ENCODE measurements at places on chromosomes 1 and 21.

GRCh38 chr1:203152158-203153034, 23.2 kb downstream of the MYBPH start:
- no peak for DNase-seq

DNA sequence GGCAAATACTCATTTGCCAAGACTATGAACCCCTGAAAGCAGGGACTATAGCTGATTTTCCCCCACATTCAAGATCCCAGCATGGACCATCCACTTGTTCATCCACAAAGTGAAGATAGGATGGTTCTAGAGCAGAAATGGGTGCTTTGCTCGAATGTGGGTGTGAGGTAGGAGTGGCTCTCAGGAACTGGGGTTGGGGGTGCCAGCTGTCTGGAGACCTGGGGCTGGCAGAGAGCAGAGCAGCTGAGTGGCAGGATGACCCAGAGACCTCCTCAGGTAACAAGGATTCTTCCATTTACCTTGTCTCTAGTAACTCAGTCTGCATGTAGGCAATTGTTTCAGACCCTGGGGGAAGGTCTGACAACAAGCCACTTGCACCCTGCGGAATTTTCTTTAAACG, 6.0 kb downstream of the S100A9 start:
- no peak for DNase-seq

- no peak for DNase-seq
Observed at GRCh38 chr1:154895798-154896197, 25.7 kb upstream of the KCNN3 start.

- DNase-seq: peak; percentile 20
Observed at GRCh38 chr1:63435161-63435560, 67.7 kb downstream of the ALG6 start.

DNA sequence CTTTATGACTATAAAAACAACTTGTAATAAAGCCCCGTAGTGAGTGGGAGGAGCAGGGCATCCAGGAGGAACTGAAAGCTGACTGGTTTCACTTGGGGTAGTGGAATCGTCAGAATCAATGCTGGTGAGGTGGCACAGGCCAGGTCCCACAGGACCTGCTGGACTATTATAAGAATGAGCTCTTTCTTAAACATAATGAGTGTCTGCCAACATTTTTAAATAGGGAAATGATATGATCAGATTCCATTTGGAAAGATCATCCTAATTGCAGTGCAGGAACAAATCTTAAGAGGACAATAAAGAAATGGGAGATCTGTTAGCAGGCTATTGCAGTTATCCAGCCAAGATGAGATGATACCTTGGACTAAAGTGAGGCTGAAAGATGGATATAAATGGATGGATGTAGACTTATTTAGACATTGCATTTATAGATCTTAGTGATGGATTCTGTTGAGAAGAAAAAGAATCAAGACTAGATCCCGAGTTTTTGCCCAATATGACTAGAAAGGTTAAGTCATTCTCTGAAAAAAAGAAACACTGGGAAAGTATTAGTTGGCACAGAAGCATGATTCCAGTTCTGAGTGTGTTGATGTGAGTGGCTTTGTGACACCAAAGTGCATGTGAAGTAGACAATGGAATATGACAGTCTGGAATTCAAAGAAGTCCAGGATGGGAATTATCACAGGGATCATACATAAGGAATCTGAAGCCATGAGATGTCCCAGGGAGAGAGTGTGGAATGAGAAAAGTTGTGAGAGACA, 153.3 kb upstream of the SGIP1 start:
- DNase-seq: no peak

DNA sequence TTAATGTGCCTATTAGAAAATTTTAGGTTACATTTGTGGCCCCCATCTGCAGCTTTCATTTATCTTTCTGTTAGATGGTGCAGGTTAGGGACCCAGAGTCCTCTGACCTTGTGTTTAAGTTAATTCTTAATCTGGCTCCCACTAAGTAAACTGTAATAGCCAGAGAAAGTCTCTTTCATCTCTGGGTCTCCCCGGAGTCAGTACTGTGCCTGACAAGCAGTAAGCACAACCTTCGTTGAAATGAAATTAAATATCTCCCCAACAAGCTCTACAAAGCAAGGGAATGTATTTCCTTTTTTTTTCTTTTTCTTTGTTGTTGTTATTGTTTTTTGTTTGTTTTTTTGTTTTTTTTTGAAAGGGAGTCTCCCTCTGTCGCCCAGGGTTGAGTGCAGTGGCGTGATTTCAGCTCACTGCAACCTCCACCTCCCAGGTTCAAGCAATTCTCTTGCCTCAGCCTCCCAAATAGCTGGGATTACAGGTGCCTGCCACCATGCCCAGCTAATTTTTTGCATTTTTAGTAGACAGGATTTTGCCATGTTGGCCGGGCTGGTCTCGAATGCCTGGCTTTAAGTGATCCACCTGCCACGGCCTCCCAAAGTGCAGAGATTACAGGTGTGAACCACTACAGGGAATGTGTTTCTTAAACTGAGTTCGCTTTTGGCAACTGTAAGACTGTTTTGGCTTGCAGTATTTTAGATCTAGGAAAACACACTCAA, 81.6 kb downstream of the HHIPL2 start:
- no peak for DNase-seq

- DNase-seq: no peak
Observed at GRCh38 chr1:248739572-248740205, 15.9 kb downstream of the LYPD8 start.

DNA sequence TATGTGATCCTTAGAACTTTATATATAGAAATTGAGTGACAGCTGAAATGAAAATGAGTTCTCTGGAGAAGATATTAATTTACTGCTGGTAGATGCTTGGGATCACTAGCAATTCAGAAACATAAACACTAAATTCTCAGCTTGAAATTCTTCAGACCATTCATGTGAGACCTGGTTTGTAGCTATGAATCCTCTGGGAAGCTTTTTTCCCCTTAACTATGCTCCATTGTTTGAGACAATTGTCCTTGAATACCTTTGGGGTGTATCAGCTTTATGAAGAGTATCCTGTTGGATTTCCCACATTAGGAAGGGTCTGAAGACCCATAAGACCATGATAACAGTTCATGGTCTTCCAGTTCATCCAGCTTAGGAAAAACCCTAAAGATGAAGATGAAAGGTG, 4.6 kb upstream of the DENND1B start:
- no peak for DNase-seq

- no peak for DNase-seq
Observed at GRCh38 chr1:51231896-51232295, 4.2 kb upstream of the RNF11 start.

GRCh38 chr1:200291106-200291505, 118.7 kb downstream of the ZNF281 start:
- DNase-seq: no peak

DNA sequence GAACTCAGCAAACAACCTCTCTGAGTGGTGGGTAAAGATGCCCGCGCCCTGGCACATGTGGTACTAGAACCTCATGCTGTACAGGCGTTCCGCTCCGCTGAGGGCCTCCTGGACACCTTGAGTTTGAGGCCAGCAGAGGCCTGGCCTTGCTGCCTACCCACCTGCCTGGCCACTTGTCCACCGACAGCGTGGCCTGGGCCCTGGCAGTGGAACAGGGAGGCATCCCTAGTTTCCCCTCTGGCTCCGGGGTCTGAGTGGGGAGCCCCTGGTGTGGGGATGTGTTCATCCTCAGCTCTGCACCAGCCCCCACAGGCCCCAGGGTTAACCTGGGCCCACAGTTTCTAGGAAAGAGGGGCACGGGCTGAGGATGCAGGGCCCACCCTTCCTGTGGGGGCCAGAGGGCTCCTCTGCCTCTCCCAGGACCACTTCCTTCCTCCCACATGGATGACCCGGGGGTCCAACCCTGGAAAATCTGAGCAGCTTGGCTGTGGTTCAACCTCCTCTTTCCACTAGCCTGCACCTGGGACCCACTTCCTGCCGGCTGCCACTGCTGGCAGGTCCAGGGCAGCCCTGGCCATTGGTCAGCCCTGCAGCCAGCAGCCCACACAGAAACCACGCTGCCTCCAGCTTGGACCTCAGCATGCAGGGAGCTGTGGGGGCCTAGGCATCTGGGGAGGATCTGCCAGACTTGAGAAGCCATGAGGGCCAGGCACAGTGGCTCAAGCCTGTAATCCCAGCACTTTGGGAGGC, 53.3 kb upstream of the COL18A1 start:
- no peak for DNase-seq

- DNase-seq: no peak
Observed at GRCh38 chr1:167905182-167905581, 8.8 kb downstream of the ADCY10 start.

DNA sequence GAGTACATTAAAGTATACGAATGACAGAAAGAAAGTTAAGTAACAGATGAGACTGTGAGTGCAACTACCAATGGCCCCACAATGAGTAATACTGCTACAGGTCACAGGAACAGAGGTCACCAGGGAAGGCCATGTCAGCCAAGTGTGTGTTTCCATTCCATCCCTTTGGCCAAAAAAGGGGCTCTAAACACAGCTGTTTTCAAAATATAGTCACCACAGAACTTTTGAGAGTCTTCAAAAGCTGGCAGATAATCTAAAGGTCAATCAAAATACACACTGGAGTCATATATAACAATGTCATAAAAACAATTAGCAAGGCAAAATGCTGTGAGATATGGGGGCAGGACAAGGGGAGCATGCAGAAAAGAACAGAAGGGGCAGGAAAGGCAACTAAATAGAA, 10.2 kb downstream of the USP24 start:
- DNase-seq: no peak

DNA sequence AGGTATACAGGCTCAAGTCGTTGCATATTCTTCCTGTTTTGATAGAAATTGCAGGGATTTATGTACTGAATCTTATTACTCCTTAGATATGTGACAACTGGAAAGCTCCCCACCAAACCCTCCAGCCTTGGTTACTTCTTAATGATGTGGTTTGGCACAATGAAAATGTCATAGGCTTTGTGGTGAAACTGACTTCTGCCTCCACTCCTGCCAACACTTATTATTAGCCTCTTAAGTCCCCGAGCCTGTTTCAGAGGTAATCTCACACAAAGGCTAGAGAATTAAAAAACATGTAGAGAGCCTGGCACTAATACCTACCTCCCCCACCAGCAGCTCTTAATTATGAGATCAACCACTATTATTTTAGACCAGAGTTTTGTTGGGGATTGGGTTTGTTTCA, 4.2 kb downstream of the COX20 start:
- no peak for DNase-seq

- DNase-seq: no peak
Observed at GRCh38 chr1:197314682-197315081, 46.6 kb downstream of the CRB1 start.

- no peak for DNase-seq
Observed at GRCh38 chr1:110462093-110462492, 11.1 kb downstream of the PROK1 start.

- no peak for DNase-seq
Observed at GRCh38 chr1:116268211-116268610, 104.8 kb upstream of the ATP1A1 start.

GRCh38 chr21:27300770-27301169, 333.9 kb upstream of the ADAMTS5 start:
- peak; percentile 89 for DNase-seq

DNA sequence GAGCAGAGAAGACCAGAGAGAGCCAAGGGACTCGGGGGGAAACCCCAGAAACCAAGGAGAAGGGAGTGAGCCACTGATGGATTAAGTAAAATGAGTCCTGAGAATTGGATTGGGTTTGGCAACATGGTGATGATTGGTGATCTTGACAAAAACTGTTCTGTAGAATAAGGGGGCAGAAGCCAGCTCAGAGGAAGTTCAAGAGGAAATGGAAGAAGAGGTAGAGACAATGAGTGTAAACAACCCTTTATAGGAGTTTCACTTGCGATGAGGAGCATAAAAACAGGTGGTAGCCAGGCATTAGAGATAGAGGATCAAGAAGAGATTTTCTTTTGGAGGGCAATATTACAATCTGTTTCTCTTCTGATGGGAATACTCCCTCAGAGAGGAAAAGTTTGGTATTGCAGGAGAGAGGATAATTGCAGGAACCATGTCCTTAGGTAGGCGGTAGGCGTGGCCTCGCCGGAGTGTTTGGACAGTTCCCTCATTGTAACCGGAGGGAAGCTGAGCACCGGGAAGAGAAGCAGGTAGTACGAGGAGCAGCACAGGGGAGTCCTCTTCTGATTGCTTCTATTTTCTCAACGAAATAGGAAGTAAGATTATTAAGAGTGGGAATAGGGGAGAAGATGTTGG, 68.4 kb upstream of the TENT5C start:
- DNase-seq: no peak

- DNase-seq: no peak
Observed at GRCh38 chr1:150560011-150560438, 10.8 kb downstream of the ADAMTSL4 start.

DNA sequence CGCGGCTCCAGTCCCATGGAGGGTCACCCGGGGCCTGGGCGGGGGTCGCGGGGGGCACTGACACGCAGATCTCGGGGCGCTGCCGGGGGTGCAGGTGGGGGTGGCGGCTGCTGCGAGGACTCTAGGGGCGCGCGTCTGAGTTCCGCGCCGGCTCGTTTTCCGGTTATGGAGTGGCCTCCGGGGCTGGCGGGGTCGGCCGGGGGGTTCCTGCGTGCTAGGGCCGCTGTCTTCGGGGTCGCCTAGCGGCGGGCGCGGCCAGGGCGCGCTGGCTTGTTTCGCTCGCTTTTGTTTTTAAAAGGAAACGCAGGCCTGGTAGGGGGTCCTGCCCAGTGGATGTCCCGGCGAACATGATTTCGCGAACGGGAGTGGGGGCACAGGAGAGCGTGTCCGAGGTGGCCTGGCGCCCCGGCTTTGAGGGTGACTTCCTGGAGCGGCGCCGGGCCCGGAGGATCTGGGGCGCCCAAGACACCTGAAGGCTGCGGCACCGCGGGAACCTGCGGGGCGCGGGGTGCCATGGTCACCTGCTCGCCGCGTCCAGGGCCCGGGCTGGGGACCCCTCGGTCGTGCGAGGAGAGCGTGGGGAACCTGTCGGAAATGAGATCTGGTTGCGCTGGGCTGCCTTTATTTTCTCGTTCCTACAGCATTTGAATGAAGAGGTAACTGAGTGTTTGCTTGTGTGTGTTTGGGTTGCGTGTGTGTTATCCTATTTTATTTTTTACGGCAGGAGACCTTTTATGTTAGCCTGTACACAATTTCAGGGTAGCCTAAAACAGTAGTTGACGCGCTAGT, 618 bp downstream of the ETS2 start:
- no peak for DNase-seq

DNA sequence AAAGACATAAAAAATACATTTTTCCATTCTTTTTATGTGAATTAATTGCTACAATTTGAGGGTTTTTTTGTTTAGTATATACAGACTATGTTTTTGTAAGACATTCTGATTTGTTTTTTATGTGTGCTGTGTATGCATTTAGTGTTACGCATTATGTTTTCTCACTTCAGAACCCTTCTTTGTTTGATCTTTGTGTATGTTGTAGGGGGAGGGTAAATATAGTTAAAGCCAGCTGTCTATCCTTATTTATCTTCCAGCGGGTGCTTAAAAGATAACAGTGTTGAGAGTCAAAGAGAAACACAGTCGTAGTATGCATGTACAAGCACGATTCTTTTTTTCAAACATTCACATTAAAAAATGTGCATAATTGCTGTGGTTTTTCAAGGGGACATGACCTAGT, 97.5 kb upstream of the KIAA1614 start:
- DNase-seq: no peak

DNA sequence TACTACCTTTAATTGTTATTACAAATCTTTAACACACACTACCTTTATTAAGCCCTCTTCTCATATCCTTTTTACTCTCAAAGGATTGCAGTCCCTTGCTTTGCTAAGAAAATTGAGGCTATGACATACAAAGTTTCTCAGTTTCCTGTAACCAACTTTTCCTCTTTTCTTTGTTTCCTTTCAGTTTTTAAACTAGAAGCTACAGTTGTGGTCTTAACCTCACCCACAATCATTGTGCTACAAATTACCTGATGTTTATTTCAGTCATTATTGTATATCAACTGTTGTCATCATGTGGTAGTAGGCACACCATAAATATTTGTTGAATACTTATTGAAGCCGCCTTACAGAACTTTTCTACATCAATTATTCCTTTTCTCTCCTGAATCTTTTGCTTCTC, 51.8 kb downstream of the SLAMF6 start:
- no peak for DNase-seq

Data from fibroblast of skin of left quadriceps (primary cell).